NCI-H510A (cell line): ENCODE measurements at places on chromosomes 13 and 19.

GRCh38 chr13:25319771-25320170 lies 18.3 kb downstream of the NUP58 start:
- no peak for DNase-seq

GRCh38 chr13:111609631-111610030 lies 289.2 kb downstream of the TEX29 start:
- DNase-seq: no peak

- no peak for DNase-seq
Observed at GRCh38 chr13:32852526-32852925, 163.7 kb upstream of the KL start.

- DNase-seq: no peak
Observed at GRCh38 chr19:16316506-16316882, 8.1 kb upstream of the KLF2 start.

- no peak for DNase-seq
Observed at GRCh38 chr13:76696370-76696769, 189.8 kb downstream of the KCTD12 start.

DNA sequence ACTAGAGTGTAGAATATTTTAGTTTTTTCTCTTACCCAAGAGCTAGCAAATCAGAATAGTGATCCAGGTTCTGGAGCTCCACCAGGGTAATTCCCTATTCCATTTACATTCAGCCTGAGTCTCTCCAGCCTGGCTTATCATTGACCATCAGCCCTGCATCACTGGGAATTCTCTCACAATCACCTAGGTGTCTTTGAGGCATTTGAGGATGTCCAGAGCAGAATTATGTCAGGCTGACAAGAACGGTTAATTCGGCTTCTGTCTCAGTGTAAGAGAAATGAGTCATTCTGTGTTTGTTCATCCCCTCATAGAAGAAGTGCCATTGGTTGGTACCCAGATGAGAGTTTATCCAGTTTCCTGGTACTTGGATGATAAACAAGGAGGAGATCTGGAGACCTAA lies 180.5 kb downstream of the ZNF737 start:
- DNase-seq: no peak

DNA sequence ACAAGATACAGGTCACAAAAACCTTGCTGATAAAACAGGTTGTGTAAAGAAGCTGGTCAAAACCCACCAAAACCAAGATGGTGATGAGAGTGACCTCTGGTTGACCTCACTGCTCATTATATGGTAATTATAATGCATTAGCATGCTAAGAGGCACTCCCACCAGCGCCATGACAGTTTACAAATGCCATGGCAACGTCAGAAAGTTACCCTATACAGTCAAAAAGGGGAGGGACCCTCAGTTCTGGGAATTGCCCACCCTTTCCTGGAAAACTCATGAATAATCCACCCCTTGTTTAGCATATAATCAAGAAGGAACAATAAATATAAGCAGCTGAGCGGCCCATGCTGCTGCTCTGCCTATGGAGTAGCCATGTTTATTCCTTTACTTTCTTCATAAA lies 434.1 kb downstream of the ZNF536 start:
- no peak for DNase-seq

DNA sequence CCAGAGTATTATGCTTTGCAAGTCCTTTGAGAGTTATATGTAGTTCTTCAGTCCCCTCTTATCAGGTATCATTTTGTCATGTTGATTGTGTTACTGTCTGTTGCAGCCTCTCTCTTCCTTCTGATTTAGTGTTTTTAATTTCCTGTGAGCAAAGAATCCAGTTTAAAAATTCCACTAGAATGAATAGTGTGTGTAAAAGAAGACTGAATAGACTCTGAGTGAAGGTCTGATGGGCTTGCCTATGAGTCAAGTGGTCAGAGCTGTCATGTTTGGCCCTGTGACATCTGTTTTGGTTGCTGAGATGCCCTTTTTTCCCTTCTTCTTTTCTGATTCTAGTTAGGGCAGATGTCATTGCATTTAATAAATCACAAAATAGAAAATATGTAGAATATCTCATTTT lies 23.3 kb upstream of the KCTD4 start:
- no peak for DNase-seq

DNA sequence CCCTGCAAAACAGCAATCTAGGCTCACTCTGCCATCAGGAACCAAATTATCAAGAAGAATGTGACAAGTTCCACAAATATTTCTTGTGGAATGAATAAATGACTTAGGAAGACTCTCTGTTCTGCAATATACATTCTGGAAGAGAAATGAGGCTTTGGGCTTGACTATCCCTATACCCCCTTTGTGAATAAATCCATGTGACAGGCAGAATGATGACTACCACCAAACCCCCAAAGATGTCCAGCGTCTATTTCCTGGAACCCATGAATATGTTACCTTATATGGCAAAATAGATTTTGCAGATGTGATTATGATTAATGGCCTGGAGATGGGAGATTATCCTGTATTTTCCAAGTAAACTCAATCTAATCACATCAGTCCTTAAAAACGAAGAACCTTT lies 139.3 kb downstream of the ENOX1 start:
- DNase-seq: no peak

DNA sequence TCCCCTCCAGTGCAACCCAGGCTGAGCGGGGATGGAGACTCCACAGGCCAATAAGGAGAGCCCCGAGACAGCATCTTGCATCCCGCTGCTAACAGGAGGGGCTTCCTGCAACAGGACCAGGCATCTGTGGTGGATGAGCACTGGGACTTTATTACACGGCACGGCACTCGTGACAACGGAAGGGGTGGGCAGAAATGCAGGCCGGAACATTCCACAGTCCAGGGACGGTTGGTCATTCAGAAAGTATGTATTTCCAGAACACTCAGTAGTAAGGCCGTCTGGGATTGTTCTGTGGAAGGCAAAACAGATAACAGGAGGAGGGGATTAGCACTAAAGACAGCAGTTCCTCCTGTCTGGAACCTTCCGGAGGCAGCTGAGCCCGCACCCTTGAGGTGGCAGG lies 3.3 kb upstream of the TM6SF2 start:
- no peak for DNase-seq

- no peak for DNase-seq
Observed at GRCh38 chr19:44668985-44669764, 2.1 kb upstream of the CEACAM19 start.

DNA sequence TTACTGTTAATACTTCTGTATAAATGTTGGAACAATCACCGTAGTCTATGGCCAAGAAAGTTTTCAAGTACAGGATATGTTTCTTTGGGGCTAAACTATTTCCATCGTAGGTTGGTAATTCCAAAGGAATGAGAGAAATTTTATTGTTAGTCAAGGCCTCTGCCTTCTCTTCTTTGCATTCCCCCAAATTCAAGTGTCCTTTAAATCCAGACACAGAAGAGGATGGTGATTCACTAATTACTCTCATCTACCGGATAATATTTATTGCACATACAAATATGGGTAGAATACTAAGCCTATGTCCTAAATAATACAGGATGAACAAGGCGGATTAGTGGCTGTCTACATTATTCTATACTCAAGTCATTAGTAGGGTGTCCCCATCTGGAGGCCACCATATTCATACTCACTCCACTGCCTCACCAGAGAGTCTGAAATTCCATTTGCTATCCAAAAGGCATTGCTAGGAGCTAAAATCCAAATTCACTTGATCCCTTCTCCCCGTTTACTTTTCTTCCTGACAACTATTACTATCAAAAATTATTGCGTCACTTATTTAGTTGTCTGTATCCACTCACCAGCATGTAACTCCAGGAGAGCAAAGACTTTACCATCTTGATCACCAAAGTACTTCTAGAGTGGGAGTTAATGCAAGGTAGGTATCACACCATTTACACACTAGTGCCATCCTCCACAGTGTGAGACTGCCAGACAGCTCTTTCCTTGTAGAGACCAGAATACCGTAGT lies 82.4 kb upstream of the SGCG start:
- DNase-seq: no peak

- no peak for DNase-seq
Observed at GRCh38 chr19:6220385-6221191, 59.2 kb downstream of the MLLT1 start.

DNA sequence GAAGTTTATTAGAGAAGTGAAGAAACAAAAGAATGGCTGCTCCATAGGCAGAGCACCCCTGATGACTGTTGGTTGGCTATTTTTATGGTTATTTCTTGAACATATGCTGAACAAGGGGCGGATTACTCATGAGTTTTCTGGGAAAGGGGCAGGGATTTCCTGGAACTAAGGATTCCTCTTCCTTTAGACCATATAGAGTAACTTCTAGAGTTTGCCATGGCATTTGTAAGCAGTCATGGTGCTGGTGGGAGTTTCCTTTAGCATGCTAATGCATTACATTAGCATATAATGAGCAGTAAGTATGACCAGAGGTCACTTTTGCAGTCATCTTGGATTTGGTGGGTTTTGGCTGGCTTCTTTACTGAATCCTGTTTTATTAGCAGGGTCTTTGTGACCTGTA lies 38.7 kb upstream of the PCDH8 start:
- DNase-seq: no peak

- DNase-seq: no peak
Observed at GRCh38 chr19:54574051-54574450, 461 bp downstream of the LILRA2 start.

- no peak for DNase-seq
Observed at GRCh38 chr13:29849071-29849631, 1.3 kb downstream of the UBL3 start.

DNA sequence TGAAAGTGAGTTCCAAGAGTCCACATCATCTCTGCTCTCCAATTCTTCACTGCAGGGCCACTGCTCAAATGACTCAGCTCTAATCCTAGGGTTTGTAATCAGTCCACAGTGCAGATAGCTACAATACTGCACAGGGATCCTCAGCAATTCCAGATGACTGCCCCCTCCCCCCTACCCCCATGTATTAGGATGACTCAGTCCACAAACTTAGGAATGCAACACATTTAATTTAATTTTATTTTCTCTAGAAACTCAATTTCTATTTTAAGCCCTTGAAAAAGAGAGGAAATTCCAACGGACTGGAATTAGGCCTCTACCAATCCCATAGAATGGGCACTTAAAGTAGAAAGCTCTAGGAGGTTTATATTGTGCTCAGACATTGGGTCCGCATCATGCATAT lies 173.8 kb upstream of the SOX21 start:
- no peak for DNase-seq

- DNase-seq: no peak
Observed at GRCh38 chr13:48078251-48078656, 16.6 kb downstream of the MED4 start.

- no peak for DNase-seq
Observed at GRCh38 chr19:13169769-13170168, 19.6 kb downstream of the IER2 start.

GRCh38 chr13:79290595-79291244 lies 115.3 kb downstream of the RBM26 start:
- DNase-seq: no peak

GRCh38 chr19:1825909-1826556 lies 14.0 kb upstream of the ATP8B3 start:
- peak; percentile 29 for DNase-seq

- no peak for DNase-seq
Observed at GRCh38 chr19:58261968-58262921, 16.5 kb upstream of the ZNF8 start.

GRCh38 chr19:30155381-30156200 lies 213.6 kb downstream of the URI1 start:
- DNase-seq: no peak

DNA sequence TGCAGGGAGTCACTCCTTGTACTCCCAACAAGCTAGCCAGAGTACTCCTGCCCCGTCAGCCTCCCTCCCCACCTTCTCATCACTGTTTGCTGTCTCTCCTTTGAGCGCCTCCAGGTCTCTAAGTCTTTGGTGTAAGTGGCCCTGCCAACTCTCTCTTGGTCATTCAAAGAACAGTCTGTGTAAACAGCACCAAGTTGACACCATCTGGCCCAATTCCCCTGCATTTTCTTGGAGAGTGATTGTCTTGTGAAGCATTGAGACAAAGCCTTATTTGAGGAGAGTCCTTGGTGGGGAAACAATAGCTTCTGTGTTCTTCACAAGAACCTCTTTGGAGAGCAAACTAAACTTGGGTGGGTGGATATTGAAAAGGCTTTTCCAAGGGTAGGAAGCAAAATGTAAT lies 114.6 kb upstream of the RNF113B start:
- no peak for DNase-seq

GRCh38 chr13:45518525-45519245 lies 53.9 kb downstream of the COG3 start:
- DNase-seq: no peak

- no peak for DNase-seq
Observed at GRCh38 chr19:1133471-1133929, 29.7 kb downstream of the GPX4 start.

DNA sequence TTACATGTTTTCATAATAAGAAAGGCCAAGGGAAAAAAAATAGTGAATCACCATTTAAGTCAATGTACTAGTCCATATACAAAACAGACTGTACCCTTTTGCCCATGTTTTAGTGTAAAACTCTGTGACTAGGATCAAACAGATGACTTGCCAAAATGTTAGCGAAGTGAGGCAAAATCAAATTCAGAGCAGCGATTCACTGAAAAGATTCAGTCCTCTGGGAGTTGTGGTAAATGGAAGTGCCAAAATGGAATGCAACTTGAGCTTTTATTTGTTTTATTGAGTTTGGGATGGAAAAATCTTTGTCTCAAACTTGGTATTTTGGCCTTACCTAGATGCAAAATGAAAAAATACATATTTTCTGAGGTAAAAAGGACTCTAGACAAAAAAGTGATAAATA lies 9.1 kb downstream of the CDADC1 start:
- DNase-seq: no peak

GRCh38 chr13:42071672-42072419 lies 23.4 kb downstream of the DGKH start:
- DNase-seq: no peak

DNA sequence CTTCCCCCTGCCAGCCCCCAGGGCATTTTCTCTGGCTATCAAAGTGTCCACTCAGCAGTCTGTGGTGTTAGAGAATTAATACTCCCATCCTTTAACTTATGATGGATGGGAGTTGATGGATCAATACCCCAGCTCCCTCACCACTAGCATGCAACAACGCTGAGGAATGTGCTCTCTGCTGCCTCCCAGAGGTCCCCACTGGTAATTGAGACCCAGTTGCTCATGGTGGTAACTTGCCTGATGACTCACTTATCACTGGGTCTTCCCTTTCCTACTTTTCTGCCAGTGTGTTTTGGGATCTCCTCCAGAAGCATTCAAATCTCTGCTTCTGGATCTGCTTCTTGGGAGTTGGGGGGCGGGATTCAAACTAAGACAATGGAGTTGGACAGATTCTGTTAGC lies 20.3 kb upstream of the CACNA1A start:
- no peak for DNase-seq

DNA sequence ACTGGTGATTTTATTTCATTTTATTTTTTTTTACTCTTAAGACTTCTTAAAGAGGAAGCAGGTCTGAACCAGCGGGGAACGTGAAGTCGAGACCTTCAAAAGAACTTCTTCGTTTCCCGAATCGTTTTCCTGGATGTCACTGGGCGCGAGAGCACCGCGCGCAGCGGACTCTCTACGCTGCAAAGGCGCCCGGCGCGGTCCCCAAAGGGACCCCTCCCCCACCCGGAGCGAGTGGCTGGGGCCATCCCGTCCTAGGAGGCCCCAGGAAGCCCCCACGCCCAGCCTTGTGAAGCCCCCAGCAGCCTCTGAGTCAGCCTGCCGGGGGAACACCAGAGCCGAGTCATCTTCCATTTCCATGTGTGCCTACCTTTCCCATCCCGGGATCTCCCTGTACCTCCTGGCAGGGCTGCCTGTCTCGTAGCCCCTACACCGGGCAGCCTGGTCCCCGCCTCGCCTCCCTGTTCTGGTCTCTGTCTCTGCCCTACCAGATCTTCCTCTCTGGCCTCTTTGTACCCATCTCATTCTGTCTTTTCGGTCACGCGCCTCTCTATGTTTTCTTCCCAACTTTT lies 608 bp downstream of the CD70 start:
- DNase-seq: no peak

GRCh38 chr19:4342314-4342614 lies 1.1 kb upstream of the MPND start:
- DNase-seq: no peak
